M059J (cell line): ENCODE measurements at places on chromosomes 7 and 10. TPM values are rescaled to one million over a fixed set of nuclear protein-coding genes. Genes with fewer than 3 reads are reported as not detected.
A peak's percentile ranks its signal among the peaks of the same experiment; 100 is the strongest.

Gene CCZ1B
- total RNA-seq, result 25.6 and 47.2 TPM in 2 replicates

Gene DDC
- total RNA-seq, result not detected in 2 replicates

Gene CALD1
- total RNA-seq, result 243 and 296 TPM in 2 replicates

Gene PAOX
- total RNA-seq, result 2.1 and 4.0 TPM in 2 replicates

Gene EN2
- total RNA-seq, result not detected in 2 replicates

Gene HOGA1
- total RNA-seq, result 0.12 and 0.71 TPM in 2 replicates

Gene OPN1SW
- total RNA-seq, result not detected in 2 replicates

Gene CYP2W1
- total RNA-seq, result not detected in 2 replicates

Gene GBX1
- total RNA-seq, result not detected in 2 replicates

Gene ZMIZ1
- 21.9 and 47.2 TPM in 2 replicates for total RNA-seq

Gene SFRP5
- total RNA-seq, result not detected in 2 replicates

Gene SLC35G1
- total RNA-seq, result 5.1 and 9.1 TPM in 2 replicates

Gene CDH23
- total RNA-seq, result not detected in 2 replicates

Gene MMP21
- total RNA-seq, result 0.05 TPM in 1 of 2 replicates, not detected in the other

Gene IFIT1B
- total RNA-seq, result 0.37 and 0.76 TPM in 2 replicates

GRCh38 chr10:74587109-74587854, 239.1 kb upstream of the KAT6B start:
- no peak for DNase-seq

DNA sequence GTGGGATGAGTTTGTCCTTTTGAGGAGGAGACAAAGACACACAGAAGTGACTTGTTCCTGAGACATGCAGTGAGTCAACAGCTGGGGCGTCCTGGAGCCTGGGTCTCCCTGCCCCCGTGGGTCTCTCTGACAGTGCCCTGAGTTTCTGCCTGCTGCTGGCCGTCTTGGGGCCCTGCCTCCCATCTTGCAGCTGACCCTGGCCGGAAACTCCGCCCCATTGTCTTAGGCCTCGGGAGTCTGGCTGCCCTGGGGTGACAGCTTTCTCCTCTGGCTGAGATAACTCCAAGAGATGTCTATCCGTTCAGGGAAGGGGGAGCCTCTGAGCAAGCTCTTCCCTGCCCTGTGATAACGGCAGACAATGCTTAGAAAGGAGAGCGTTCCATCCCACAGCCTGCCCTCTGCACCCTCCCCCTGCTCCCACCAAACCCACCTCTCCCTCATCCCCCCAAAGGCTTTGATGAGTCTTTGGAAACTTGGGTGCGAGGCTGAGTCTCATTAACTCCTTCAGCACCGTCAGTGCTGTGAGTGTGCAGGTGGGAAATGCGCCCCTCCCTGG, 69.5 kb upstream of the PODXL start:
- peak; percentile 99 for DNase-seq

- DNase-seq, result no peak
Measured at GRCh38 chr7:107632492-107632865, 28.1 kb upstream of the SLC26A4 start.

- DNase-seq, result peak; percentile 90
Measured at GRCh38 chr7:98841179-98841997, 28.4 kb downstream of the TMEM130 start.

DNA sequence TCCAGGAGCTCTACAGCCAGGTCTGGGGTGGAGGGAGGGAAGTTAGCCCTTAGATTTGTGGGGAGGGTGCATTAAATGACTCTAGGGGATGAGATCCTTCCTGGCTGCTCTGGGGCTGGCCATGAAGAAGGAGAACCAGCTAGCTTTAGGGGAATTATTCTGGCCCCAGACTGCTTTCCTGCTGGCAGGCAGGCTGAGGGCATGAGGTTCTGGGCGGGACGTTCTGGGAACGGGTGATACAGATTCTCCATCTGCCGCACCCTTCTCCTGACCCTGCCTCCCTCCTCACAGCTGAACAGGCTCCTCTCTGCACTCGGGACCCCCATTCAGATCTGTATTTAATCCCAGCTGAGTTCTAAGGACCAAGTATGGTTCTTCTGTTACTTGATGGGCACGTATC, 23.9 kb downstream of the GOLGA7B start:
- DNase-seq, result no peak

DNA sequence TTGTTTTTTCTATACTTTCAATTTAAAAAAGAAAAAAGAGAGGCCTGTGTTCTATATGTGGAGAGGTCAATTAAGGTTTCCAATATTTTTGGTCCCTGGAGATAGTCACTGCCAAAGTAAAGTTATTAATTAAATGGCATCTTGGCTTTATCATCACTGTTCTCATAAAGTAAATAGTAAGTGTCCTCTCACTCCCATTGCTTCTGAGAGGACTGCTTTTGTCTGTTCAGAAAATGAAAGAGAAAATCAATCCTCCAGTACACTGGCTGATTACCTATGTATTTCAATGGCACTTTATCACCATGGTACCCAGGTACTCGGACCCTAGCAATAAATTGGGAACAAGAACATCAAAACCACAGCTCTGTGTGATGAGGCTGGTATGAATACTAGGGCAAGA, 94.0 kb downstream of the RNLS start:
- no peak for DNase-seq

DNA sequence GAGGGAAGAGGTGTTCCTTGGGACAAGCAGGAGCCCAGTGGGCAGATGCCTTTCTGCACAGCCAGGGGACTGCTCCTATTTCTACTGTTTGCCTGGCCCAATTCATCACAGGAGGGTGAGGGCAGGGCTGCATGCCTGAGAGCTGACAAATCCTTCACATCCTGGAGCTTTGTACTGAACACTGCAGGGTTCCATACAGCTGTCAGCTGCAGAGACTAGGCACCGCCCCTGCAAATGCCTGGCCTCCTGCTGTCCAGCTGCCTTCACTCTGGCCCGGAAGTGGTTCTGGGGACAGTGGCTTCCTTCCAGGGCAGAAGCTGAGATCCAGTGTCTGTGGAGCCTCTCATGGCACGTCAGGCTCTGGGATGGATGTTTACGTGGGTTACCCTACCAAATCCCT, 470.7 kb downstream of the DNAJB6 start:
- DNase-seq, result peak; percentile 33

GRCh38 chr7:144379776-144380384, 23.6 kb downstream of the NOBOX start:
- no peak for DNase-seq

DNA sequence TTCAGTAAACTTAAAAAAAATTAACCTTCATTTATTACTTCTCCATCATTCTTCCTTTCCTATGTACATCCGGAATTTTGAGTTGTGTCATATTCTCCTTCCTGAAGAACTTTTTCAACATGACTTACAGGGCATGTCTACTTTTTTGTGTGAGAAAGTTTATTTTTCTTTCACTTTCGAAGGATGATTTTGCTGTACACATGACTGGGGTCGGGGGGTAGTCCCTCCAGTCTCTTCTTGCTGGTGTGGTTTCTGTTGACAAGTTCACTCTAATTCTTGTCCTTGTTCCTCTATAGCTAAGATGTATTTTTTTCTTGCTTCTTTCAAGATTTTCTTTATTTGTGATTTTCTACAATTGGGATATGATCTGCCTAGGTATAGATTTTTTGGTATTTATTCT, 55.8 kb downstream of the INPP5A start:
- DNase-seq, result no peak

- no peak for DNase-seq
Measured at GRCh38 chr7:31311552-31311951, 29.0 kb downstream of the NEUROD6 start.

- no peak for DNase-seq
Measured at GRCh38 chr7:86964973-86965726, 94.3 kb downstream of the ELAPOR2 start.

GRCh38 chr10:8874972-8875371, 820.5 kb downstream of the GATA3 start:
- peak; percentile 32 for DNase-seq

- DNase-seq, result no peak
Measured at GRCh38 chr7:105346138-105346537, 42.6 kb downstream of the SRPK2 start.

- DNase-seq, result no peak
Measured at GRCh38 chr7:27714831-27715444, 25.0 kb upstream of the TAX1BP1 start.

DNA sequence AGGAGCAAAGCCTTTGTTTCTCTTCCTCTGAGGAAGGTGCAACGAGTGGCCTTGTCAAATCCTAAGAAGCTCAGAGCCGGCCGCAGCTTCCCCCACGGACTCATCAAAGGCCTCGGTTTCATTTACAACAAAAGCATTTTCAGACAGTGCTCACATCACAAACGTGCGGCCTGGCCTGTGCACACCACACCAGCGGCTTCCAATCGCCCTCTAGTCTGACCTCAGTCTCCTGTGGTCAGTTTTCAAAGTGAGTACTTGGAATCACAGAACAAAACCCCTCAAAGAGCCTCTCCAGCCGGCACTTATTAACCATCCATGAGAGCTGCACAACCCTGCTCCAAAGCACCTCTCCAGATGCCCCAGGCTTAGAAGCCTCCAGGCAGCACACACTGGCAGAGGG, 3.3 kb downstream of the RADIL start:
- no peak for DNase-seq

GRCh38 chr7:22375359-22376048, 18.6 kb upstream of the RAPGEF5 start:
- DNase-seq, result no peak

DNA sequence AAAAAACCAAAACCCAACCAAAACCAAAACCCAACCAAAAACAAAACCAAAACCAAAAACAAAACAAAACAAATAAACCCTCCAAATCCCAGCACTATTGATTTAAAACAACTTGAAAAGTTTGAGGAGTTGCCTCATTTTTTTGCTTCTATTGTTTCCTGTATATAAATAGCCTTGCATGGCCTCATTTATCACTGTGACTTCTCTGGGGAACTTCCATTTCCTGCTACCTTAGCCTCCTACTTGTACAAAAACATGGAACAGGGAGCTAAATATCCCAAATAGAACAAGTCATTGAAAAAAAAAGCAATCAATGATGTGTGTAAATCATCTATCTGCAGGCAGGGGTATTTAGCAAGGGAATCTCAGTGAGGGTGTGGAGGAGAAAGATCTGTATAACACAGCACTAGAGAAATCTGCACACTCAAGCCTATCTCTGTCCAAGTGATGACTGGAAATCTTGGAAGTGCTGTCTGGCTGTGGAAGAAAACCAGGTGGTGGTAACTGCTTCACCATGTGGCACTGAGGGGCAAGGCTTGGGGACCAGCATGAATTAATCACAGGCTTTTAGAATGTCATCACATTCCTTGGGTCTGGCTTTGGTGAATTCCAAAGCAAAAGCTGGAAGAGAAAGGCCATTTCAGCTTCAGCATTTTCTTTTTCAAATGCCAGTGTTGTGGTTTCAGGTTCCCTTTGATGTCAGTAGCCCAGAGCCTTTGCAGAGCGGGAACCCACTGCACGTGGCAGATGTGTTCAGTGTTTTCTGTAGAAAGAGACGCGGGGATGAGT, 349.5 kb upstream of the ZNF32 start:
- peak; percentile 79 for DNase-seq

DNA sequence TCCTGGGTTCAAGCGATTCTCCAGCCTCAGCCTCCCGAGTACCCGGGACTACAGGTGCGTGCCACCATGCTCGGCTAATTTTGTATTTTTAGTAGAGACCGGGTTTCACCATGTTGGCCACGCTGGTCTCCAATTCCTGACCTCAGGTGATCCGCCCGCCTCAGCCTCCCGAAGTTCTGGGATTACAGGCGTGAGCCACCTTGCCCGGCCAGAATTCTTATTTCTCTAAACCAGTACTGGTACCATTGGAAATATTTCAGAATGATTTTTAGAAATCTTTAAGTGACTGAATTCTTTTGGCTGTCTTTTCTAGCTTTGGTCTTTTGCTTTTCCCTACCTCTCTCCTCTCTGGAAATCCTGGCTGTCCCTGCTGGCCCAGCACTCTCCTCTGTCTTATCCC, 2.8 kb downstream of the GNAI1 start:
- DNase-seq, result no peak

GRCh38 chr7:42091461-42092291, 145.3 kb downstream of the GLI3 start:
- DNase-seq, result no peak

DNA sequence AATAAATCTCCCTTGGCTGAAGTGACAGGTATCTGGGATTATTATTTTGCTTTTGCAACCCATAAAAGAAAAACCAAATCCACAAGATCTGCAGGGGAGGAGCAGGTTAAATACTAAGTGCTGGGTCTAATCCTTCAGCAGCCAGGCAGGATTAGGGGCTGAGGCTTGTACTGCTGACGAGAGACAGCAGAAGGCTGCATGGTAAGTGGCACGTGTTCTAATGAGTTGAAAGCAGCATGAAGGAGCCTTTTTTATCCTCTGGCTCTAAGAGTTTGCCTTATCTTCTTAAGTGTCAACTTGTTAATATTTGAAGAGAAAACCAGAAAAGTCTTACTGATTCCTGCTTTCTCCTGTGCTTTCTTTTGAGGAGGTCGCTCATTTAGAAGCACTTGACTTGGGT, 50.0 kb downstream of the LYZL2 start:
- no peak for DNase-seq

DNA sequence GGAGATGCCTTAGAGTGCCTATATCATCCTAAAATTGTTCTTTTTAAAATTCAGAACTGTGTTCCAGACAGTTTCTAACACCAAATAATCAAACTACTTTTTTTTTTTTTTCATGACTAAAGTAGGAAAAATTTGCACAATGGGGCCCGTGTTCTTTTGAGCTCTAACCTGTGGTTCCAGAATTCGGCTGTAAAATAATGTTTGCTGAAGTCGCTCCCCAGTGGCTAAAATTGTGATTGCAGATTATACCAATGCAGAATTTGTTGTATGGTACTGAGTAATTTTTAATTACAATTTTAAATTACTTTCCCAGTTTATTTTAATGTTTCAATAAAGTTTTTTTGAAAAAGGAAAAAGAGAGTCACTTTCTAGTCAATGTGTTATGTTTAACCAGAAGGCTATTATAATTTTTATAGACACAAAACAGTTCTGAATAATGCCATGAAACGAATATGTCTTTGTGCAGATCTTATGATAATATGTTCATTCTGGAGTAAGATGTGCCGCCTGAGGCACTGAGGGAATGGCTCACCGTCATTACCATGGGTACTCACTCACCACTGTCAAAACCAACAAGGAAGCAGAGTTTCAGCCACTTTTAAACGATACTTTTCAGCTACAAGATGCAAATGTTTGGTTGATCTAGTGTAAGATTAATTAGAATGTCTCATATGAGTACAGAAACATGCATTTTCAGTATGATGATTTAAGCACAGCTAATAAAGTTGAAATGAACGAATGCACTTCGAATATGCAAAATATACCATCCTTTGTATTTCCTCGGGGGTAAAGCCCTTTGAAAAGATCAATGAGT, 173.6 kb downstream of the PRKCQ start:
- peak; percentile 35 for DNase-seq

DNA sequence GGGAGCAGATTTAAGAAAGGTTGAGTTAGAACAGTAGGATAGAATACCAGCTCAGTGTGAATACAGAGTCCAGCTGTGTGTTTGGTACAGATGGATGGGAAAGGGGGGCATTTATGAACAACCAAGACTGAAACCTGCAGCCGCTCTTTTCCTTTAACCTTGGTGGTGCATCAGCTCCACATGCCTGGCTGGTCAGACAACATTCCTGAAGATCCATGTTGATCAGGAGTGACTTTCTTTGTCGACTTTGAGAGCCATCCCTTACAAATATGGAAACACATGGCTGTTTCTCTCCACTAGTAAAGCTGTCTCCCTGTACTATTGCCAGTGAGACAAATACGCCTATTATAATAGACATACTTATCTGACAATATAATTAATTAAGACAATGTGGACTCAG, 476.5 kb upstream of the IGFBP3 start:
- no peak for DNase-seq
